NCI-H226 (cell line): ENCODE measurements at places on chromosomes 5 and 9.

- no peak for DNase-seq
These were observed 21.5 kb upstream of the TGFBI start for GRCh38 chr5:136007271-136007670.

- no peak for DNase-seq
These were observed 41.0 kb downstream of the CYFIP2 start for GRCh38 chr5:157306692-157307471.

DNA sequence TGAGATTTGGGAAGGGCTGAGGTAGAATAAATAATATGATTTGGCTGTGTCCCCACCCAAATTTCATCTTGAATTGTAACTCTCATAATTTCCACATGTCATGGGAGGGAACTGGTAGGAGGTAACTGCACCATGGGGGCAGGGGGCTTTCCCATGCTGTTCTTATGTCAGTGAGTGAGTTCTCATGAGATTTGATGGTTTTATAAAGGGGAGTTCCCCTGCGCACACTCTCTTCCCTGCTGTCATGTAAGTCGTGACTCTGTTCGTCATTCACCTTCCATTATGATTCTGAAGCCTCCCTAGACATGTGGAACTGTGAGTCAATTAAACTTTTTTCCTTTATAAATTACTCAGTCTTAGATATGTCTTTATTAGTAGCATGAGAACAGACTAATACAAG is 115.5 kb upstream of the STARD4 start:
- DNase-seq: no peak

DNA sequence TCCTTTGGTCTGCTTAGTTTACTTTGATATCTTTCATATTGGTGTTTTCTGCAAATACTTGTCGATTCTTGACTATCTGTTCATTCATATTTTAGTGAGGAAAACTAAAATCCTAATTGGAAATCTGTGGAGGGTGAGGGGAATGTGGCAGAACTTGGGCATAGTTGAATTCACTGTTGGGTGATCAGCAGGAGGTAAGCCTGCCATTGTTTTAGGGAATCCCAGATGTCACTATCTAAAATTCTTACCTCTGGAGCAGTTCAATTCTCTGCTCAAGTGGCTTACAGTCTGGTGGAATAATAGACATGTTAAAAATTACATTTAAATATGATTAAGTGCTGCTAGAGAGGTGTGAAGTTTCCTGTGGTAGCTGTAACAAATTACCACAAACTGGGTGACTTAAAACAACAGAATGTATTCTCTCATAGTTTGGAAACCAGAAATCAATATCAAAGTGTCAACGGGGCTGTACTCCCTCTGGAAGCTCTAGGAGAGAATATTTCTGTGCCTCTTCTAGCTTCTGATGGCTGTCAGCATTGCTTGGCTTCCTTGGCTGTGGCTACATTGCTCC is 90.3 kb upstream of the GCNT4 start:
- no peak for DNase-seq

DNA sequence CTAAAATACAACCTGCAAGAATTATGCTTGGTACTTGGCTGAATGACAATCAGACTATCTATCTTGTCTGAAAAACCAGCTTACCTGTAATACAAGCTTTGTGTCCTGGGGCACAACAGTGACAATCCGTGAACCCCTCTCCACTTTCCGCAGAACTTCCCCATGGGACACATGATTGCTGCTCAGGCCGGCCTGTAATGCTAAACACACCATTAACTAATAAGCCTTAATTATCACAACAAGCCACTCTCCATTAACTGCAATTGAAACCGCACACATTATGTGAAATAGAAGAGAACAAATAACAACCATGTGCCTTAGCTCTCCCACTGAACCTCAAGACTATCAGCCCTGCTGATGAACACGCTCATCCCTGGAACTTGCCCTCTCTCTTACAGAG is 33.7 kb downstream of the ELP1 start:
- no peak for DNase-seq

- no peak for DNase-seq
These were observed 242.4 kb downstream of the MED10 start for GRCh38 chr5:6135977-6136376.
